Stimulated activated CD8-positive, alpha-beta memory T cell treated with anti-CD3 and anti-CD28 coated beads, Interleukin-2, amount 100 ng/mL, for 48 hours (primary cell): ENCODE measurements at places on chromosomes 5 and 9.

DNA sequence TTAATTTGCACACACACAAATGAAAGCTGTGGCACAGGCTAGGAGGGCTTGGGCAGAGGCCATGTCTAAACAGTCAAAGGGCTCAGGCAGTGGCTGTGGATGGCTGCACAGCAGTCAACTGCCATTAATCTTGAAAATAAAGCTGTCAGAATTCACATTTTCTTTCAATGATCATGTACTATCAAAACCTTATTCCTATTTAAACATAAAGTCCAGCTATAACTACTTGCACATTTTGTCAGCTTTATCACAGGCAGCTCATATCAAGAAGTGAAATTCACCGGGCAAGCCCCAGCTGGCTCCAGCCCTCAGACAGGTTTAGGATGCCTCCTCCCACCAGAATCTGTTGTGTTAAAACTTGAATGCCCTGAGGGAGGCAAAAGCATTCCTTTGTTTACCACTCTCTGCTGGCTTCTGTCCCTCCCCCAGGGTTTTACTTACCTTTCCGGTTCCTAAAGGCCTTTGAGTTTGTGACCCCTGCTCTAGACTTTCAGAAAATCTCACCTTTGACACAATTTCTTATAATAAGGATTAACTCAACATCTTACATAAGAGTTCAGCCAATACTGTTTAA is 54.9 kb upstream of the GRAMD2B start:
- DNase-seq = no peak

- DNase-seq = no peak
Measured at GRCh38 chr9:120985819-120986222, 59.2 kb upstream of the TRAF1 start.

DNA sequence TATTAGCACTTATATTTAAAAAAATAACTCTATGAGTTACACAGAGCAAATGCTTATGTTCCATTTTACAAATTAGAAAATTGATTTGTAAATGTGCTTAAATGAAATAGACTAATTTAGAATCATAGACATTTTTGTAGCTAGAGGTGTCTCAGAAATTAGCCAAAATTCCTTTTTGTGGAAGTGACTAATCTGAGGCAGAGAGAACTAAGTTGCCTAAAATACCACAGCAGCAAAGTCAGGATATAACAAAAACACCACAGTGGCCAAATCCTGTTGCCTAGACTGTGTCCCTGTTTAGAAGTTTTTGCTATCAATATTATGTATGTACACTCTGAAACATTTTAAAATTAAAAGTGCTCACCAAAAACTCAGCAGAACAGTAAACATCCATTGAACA is 18.7 kb downstream of the ADAMTSL1 start:
- no peak for DNase-seq

- DNase-seq = no peak
Measured at GRCh38 chr9:4333231-4333740, 33.4 kb upstream of the GLIS3 start.

DNA sequence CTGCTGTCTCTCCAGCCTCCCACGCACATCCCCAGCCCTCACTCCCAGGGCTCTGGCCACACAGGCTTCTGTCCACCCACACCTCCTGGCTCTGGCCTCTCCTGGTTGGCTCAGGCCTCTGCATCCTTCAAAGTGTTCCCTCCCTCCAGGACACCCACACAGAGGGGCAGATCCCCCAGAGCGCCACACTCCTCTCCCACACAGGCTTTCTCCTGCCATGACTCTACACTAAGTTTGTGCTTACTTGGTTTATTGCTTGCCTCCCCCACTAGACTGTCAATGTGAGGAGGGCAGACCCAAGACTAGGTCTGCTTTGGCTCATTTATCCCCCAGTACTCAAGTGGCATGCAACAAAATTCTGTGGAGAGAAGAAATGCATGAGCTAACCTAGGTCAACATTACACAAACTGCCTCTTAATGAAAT is 67.0 kb upstream of the SPOCK1 start:
- DNase-seq = no peak

GRCh38 chr5:158463938-158464337 is 605.0 kb upstream of the CLINT1 start:
- DNase-seq = no peak

- DNase-seq = no peak
Measured at GRCh38 chr5:78574131-78574673, 74.4 kb downstream of the LHFPL2 start.

GRCh38 chr5:85656050-85656449 is 961.7 kb upstream of the COX7C start:
- DNase-seq = no peak

DNA sequence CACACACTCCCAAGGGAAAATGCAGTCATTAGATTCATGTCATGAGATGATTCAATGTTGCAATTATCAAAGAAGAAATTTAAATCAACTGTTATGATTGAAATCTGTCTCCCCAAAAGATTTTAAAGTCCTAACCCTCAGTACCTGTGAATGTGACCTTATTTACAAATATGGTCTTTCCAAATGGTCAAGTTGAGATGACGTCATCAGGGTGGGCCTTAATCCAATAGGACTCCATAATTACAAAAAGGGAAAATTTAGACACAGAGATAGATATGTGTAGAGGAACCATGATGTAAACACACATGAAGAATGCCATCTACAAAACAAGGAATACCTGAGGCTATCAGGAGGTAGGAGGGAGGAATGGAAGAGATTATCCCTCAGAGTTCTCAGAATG is 221.1 kb downstream of the ISL1 start:
- DNase-seq = no peak
